ENCODE measurements at places on chromosomes 1 and 21.

DNA sequence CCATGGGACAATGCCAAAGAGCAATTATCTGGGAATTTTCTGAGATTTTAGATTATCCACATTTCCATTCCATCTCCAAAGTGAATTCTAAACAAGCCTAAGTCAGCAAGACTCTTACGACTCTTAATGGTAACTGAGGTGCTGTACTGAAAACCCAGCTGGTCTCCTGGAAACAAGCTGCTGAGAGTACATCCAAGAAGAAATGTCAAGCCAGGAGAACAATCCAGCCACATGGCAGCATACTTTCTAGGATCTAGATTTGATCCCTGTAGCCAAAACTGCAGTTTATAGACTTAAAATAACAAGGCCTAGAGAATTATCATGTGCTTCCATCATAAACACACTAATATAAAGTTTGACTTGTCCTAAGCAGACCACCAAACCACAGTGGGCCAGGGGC is 45.8 kb downstream of the KCNH1 start:
- DNase-seq = no peak

DNA sequence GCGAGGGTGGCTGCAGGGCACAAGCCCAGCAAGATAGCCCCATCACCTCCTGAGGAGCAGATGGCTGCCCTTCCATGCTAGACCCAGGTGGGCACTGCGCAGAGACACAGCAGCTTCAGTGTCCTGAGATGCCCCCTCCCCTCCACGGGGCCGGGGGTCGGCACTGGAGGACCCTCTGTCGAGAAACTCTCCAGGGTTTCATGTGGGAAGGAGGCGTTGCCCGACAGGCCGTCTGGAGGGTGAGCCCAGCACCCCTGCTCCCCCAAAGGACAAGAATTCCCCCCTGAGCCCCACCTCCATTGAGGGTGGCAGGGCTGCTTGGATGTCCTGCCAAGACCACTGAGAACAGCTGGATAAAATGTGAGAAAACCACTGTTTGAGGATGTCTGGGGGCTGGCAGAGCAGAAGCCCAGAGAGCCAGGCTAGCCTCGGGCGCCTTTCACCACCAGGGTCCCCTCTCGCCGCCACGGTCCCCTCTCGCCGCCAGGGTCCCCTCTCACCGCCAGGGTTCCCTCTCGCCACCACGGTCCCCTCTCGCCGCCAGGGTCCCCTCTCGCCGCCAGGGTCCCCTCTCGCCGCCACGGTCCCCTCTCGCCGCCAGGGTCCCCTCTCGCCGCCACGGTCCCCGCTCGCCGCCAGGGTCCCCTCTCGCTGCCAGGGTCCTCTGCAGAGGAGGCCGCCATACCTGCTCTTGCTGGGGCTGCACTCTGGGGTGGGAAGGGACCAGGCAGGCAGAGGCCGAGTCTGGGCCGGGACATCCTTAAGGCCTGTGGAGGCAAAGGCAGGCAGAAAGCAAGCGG is 44.2 kb downstream of the SLC19A1 start:
- no peak for DNase-seq

- no peak for DNase-seq
These were observed 240.3 kb upstream of the RAB4A start for GRCh38 chr1:229030630-229031029.

DNA sequence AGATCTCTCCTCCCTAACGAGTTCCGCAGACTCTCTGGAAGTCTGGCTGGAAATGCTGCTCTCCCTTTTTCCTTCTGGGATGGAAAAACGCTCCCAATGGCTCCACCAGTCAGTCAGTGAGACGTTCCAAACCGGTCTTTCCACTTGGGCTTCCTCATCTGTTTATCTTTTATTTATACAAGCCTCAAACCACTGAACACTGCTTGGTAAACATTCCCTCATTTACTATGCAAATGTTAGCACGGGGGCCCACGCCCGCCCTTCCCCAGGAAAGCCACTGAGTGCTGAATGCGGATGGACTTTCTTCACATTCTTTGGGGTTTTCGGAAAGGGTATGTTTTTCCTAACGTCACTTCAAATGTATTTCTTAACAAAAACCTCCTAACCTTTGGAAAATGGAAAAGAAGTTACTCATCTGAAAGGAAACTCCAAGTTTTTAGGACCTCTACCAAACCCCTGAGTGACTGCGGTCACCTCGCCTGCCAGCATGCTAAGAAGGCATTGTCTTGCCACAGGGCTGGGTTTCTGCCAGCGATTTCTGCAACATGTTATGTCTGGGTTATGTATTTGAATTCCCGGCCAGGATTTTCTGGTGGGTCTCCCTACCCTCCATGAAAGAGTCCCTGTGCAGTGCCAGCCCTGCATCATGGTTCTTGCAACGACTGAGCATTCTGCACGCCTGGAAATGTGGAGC is 14.0 kb upstream of the UMODL1 start:
- peak; percentile 42 for DNase-seq

- no peak for DNase-seq
These were observed 50.0 kb downstream of the C1orf198 start for GRCh38 chr1:230818367-230818766.

GRCh38 chr1:69491416-69491815 is 76.3 kb upstream of the LRRC7 start:
- no peak for DNase-seq

DNA sequence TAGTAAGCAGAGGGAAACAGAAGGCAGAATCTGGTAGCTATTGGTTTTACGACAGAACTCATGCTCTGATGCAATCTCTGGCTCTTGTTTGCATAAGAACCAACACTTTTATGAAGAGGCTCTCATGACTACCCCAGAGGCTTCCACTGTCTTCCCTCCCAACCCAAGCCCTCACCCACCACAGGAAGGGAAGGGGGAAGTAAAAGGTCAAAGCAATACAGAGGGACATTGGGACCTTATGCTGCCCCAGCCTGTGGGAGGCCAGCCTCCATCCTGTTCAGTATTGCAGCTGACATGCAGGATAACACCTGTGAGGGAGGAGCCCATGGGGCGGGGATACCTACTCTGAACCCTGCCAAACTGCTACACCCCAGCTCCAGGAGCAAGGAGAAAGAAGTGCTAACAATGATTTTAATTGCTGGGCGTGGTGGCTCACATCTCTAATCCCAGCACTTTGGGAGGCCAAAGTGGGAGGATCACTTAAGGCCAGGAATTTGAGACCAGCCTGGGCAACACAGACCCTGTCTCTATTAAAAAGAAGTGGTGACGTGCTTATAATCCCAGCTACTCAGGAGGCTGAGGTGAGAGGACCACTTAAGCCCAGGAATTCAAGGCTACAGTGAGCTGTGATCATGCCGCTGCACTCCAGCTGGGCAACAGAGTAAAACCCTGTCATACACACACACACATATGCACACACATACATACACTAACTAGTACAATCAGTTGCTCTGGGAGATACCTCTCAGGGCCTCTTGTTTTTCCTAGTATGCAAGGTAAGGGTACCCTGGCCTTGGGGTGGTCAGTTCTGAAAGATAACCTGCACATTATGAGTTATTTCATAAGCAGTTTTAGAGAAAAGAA is 9.5 kb downstream of the MR1 start:
- DNase-seq = no peak

GRCh38 chr1:166089804-166090203 is 77.0 kb downstream of the FAM78B start:
- DNase-seq = no peak

GRCh38 chr1:78176448-78176847 is 130.7 kb downstream of the GIPC2 start:
- peak; percentile 62 for DNase-seq

- no peak for DNase-seq
These were observed 76.9 kb upstream of the LYST start for GRCh38 chr1:235943581-235944114.

DNA sequence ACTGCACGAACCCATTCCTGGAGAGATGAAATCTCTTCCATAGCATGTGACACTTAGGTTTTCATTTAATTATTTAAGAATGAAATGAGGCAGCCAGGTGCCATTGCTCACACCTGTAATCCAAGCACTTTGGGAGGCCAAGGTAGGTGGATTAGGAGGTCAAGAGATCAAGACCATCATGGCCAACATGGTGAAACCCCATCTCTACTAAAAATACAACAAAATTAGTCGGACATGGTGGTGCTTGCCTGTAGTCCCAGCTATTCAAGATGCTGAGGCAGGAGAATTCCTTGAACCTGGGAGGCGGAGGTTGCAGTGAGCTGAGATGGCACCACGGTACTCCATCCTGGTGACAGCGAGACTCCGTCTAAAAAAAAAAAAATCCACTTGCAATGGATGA is 17.8 kb downstream of the L1TD1 start:
- no peak for DNase-seq

GRCh38 chr21:26595971-26596370 is 22.9 kb upstream of the CYYR1 start:
- DNase-seq = no peak

DNA sequence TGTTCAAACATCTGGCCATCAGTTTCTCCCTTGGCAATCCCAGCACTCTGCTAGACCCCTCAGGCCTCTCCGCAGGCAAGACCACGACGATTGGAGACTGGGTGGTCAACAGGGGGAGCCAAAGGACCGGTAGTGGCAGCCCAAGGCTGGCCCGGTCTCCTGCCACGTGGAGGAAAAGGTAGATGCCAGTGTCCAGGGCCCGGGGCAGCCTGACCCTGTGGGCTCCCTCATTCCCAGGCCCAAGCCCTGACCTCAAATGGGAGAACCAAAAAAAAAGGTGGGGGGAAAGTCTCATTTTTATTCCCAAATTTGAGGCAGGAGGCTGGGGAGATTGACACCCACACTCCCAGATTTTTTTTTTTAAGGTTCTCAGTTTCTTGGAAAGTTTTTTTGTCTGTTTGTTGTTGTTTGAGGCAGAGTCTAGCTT is 24.8 kb downstream of the S100A6 start:
- peak; percentile 71 for DNase-seq

GRCh38 chr1:19534281-19534680 is 48.9 kb upstream of the CAPZB start:
- no peak for DNase-seq

- DNase-seq = no peak
These were observed 13.3 kb downstream of the TRIM11 start for GRCh38 chr1:228393268-228393701.

DNA sequence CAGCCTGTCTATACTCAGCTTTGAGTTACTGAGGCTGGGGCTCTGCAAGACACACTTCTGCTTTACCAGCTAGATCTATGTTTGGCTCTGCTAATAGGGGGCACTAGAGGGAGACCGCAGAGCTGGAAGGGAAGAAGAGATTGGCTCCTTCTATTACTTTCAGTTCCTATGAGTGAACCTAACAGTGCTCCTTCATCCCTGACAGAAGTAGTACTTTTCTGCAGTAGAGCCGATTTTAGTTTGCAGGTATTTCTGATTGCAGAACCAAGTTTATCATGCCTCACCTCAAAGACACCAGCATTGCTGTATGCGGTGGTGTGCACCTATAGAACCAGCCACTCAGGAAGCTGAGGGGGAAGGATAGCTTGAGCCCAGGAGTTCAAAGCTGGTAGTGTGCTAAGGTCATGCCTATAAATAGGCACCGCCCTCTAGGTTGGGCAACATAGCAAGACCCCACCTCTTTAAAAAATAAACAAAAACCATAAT is 5.7 kb upstream of the ZDHHC18 start:
- no peak for DNase-seq

GRCh38 chr1:27873671-27874384 is 1.5 kb downstream of the THEMIS2 start:
- DNase-seq = no peak

DNA sequence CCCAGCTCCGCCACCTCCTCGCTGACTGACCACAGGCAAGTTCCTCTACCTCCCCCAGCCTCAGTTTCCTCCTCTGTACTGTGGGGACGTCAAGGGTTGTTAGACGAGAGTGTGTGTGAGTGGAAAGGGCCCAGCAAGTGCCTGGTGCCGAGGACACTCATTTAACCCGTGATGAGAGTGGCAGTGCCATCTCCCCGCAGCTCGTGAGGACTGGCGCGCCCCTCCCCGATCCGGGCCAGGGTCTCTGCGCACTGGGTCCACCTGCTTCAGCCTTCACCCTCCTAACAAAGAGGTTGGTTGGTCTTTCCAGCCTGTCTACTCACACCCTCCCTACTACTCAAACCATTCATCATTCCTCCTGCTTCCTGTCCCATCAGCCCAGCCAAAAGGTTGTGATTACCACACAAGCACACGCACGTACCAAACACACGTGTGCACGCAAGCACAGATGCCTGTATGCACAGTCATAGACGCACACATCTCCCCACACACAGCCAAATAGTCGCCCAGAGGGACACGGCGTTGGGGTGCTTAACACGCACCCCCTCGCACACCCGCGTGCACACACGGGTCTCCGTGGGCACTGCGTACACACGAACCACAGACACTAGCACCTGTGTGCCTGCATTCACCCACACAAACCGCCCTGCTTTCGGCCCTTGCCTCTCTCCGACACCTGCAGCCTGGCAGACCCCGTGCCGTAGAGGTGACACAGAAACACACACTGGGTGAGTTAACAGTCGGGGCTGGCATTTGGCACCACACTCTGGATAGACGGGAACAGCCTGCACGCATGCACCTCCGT is 39.3 kb downstream of the TAS1R2 start:
- DNase-seq = no peak

DNA sequence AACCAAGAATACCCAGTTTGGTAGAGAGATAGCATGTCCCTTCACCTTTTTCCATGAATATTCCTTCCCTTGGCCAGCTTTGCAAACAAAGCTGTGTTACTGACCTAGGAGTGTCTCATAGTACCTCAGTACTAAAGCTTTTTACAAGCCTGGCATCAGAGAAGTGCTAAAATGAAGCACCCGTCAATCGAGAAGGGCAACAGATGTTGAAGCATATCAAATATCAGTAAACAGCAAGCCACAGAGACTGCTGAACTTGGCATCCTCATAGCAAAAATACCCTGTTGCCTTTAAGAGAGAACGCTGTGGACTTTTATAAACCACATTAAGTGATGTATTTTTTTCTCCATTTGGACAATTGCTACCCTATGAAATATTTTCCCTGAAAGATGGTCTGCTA is 128.6 kb upstream of the HOOK1 start:
- DNase-seq = no peak

- no peak for DNase-seq
These were observed 181.1 kb downstream of the NEK7 start for GRCh38 chr1:198337886-198338285.

DNA sequence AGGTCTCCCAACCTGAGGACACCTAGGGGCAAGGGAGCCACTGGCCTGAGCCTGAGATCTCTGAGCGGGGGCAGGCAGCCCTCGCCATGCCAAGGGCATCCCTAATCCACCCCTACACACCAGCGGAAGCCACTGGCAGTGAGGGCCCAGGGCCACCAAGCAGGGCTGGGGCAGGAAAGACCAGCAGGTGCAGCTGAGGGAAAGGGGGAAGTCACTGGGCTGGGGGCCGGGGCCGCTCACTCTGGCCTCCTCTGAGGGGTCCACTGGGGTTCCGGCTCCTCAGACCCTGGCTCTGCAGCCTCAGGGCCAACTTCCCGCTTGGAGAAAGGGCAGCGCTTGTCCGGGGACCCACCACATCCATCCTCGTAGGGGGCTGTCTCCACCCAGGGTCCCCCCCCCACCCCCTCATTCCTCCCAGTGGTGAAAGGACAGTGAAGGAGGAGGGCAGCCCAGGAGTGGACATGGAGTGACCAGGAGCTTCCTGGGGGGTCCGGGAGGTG is 42.5 kb upstream of the ACTRT2 start:
- no peak for DNase-seq

GRCh38 chr1:3636080-3636479 is 11.3 kb downstream of the TPRG1L start:
- DNase-seq = no peak

GRCh38 chr1:29698033-29698432 is 461.7 kb downstream of the PTPRU start:
- no peak for DNase-seq

GRCh38 chr1:242747233-242747632 is 222.7 kb upstream of the PLD5 start:
- no peak for DNase-seq

- no peak for DNase-seq
These were observed 23.4 kb upstream of the PODN start for GRCh38 chr1:53038566-53038965.

GRCh38 chr1:11681071-11681771 is at the start of gene MAD2L2:
Gene MAD2L2 (minus strand): TSS chr1:11681148. CDS start chr1:11680601, 547 bp downstream.
- DNase-seq = peak; percentile 53

Data from fibroblast of the conjunctiva (primary cell).